DMS53 (cell line): ENCODE measurements at places on chromosomes 2 and 18.

GRCh38 chr2:151258121-151258520 is 3.5 kb downstream of the RBM43 start:
- no peak for DNase-seq

GRCh38 chr2:157875641-157876065 is 477 bp downstream of the ACVR1 start:
- peak; percentile 84 for DNase-seq

DNA sequence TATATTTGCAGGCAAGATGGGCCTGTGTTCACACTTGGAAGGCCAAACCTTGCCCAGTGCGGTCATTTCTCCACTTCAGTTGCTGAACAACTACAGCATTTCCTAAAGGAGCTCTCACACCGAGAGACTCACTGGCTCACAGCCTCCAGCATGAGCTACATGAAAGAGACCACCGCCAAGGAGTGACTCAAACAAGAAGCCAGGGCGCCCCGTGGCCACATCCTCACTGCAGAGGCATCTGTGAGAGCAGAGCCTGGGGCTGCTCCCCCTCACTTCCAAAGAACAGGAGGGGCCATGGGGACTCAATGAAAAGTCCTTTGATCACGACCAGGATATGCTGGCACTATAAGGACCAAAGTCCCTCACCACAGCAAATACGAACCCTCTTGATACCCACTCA is 50.0 kb downstream of the TMEM163 start:
- no peak for DNase-seq

DNA sequence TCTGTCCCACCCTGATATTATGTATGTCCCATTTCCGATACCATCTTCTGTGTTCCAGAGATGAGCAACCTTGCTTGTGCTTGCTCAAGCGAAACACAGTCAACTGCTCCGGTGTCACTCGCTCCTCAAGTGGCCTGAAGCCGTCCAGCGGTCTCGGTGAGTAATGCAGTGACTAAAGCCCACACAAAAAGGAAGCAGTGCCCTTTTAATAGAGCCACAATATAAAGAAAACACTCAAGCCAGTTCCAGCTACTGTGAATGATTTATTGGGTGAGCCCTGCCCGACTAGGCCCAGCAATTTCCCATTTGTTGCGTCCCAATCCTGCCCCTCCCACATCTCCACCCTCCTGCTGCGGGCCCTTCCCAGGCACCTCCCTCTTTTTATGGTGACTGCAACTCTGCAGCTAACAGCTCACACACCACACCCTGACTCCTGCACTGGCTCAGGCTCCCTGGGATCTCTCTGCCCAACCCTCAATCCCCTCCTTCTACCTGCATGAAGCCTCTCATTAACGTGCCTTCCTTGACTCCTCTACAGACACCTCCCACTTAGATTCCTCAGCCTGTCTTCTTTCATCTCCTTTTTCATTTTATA is 44.2 kb upstream of the DSC1 start:
- peak; percentile 95 for DNase-seq

DNA sequence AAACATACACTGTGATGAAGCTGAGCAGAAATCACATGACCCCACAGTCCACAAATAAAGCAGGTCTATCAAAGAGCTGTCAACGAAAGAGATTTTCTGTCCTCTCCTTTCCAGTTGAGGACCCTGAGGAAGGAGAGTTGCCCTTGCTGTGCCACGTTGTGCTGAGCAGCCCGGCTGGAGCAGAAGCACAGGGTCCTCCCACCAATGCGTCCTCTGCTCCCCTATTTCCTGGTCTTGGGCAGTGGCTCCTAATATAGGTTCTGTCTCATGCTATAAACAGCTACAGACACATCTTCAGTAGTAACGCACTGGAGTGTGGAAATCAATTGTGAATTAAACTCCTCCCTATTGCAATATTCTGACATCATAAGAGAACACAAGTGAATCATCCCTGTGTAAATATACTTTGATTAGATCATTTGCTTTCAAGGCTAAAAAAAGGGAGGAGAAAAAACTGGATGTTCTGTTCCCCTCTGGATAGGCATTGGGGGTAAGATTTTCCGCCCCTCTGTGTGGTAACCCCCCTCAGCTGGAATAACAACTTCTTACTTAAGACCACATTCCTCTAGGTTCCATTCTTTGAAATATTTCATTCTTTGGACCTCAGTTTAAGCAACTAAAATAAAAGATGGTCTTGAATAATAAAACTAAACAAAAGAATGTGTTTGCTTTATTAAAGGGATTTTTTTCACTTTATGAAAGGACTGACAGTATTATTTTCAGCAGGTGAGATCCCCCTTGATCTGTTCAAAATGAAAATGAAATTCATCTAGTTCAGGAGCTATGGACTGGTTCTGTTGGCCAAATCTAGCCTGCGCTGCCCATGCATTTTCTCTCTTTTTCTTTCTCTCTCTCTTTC is 8.3 kb upstream of the RHOB start:
- DNase-seq: peak; percentile 92

- peak; percentile 76 for DNase-seq
Observed at GRCh38 chr2:11872247-11872947, 126.0 kb downstream of the LPIN1 start.

- DNase-seq: peak; percentile 34
Observed at GRCh38 chr2:98172951-98173350, 86.0 kb downstream of the VWA3B start.

DNA sequence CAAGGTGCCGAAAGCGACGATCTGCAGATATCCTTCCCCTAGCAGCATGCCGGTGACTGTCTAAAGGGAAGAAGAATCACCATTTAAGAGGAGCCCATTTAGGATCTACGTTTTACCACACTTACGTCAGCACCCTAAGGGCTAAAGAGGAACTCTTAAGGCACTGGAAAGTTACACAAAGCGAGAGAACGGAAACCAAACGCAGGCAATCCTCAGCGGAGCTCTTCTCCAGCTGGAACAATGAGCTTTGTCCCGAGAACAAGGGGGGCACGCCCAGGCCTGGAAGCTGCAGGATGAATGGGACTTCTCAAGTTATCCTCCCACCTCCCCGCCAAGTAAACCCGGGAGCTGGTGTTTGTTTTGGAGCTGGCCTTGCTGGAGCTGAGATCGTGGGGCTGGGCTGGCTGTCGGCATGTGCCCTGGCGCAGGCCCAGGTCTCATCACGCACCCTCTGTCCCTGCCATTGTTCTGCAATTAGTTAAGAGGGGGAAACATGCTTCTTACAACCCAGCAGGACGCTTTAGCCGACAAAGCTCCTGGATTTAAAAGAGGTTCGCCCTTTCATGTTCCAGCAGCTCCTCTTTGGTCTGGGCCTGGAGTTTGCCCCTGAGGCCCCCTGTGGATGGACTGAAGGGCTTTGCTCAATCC is 36.4 kb downstream of the PXDN start:
- no peak for DNase-seq

- DNase-seq: no peak
Observed at GRCh38 chr2:70029814-70030409, 57.4 kb upstream of the PCBP1 start.

GRCh38 chr2:195252018-195252417 is 405.0 kb upstream of the SLC39A10 start:
- DNase-seq: peak; percentile 48

DNA sequence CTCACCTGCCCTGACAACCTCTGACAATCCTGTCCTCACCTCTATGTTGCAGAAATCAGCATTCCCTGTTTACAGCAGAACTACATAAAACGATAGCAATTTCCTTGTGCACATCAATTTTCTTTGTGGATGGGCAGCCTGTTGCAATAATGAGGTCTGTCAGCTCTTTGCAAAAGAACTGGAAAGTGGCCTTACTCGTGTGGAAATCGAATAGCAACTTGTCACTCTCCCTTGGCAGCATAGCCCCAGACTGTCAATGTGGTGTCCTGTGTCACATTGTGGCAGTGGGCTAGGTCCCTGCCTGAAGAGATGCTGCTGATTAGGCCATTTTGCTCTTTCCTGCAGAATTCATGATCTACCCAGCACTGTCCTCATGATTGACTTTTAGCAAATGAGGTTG is 531.9 kb downstream of the CCDC85A start:
- DNase-seq: no peak

- DNase-seq: no peak
Observed at GRCh38 chr2:71783215-71783614, 329.9 kb downstream of the DYSF start.

DNA sequence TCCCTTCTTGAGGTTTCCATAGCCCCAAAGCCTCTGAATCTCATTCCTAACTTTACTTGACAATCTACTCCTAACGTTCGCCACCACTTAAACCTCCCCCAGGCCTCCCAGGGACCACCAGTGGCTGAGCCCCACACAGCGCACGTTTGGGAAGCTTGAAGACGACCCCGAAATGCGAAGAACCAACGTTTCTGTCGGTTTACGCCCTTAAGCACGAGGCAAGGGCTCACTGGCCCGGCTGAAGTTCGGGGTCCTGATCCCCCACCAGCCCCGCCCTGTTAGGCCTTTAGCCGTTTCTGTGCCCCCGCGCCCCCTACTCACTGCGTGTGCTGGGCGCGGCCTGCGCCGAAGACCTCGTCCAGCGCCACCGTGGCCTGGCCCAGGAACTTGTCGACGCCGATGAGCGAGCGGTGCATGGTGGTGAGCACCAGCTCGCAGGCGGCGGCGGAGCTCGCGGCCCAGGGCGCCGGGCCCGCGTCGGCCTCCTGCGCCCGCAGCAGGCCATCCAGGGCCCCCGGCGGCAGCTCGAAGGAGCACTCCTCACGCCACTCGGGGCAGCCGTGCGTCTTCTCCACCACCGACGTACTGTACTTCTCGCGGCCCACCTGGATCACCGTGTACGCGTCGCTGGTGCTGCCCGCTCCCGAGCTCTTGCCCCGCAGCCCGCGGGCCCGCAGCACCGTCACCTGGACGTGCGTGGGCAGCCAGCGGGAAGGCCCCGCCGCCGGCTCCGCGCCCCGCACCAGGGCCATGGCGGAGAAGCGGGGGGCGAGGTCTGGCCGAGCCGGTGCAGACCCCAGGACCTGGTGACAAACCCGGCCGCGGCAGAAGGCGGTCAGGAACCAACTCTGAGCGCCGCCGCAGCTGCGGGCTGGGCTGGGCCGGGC is 479 bp downstream of the RAB11FIP5 start:
- DNase-seq: peak; percentile 75

GRCh38 chr18:49041435-49042245 is 90.9 kb upstream of the SMAD7 start:
- DNase-seq: peak; percentile 71

- peak; percentile 72 for DNase-seq
Observed at GRCh38 chr2:74233648-74234047, 35.2 kb downstream of the MTHFD2 start.

DNA sequence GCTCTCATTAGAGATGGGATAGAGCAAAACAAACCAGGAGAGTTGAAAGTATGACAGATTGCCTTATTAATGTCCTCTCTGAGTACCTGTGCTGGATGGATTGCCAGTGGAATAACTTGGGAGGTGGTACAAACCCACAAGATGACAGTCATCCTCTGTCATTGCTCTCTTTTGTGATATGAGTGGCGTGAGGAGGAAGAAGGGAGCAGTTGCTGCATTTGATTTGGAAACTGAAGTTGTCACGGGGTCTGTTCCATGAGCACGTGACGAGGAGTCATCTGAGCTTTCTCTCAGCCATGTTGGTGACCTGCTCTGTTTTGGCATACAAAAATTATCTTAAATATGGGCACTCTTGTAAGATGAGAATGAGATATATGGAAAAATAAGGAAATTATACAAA is 204.9 kb downstream of the FAM210A start:
- DNase-seq: no peak

DNA sequence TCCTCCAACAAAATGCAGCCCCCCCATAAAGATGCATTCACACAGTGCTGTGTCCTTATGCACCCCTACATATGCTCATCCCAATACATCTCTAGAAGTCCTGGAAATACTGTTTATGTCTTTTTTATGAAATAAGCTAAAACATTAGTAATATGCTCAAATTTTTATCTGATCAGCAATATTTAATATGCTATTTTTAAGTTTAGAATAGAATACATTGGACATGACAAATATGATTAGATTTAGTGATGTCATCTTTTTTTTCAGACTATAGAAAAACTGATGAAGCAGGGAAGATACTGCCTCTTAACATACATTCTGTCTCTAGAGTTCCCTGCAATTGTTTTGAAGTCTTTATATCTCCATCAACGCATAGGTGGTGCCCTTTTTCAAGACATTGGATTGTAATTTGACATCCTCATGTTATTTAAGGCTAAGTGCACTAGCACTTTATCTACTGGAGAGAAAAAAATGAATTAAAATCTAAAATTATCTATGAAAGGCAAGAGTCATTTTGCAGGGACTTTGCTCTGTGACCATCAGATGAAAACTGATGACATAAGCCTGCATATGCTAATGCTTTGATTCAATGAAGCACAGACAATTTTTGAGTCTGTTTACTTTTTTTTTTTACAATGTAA is 395.3 kb downstream of the LPIN1 start:
- no peak for DNase-seq

DNA sequence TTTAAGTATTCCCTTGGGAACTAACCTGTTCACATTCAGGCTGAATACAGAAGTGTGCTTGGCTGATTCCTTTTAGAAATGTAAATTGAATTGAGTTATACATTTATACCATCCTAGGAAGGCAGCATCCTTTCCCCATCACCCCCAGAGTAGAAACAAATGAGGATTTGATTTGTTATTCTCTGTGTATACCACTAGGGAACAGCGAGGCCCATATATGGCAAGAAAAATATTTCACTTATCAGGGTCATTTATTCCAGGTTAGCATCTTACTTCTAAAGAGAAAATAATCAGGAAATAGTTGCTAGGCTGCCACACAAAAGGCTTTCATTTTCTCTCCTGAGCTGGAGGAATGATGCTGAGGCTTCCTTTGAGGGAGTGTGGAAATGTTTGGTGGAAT is 516.9 kb downstream of the PIK3C3 start:
- DNase-seq: no peak

GRCh38 chr2:19895535-19895934 is 6.2 kb downstream of the TTC32 start:
- DNase-seq: no peak

DNA sequence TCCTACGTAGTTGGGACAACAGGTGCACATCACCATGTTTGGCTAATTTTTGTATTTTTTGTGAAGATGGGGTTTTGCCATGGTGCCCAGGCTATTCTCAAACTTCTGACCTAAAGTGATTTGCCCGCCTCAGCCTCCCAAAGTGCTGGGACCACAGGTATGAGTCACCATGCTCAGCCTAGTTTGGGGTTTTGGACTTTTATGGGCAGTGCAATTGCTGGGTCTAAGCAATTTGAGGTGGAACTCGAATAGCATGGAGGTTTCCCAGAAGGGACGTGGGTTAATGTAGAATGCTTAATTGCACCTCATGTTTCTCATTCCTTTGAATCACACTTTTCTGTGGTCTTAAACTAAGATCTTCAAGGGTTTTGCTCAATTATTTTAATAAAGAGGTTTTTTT is 102.3 kb upstream of the EPHA4 start:
- DNase-seq: no peak
